ENCODE measurements at places on chromosomes 16 and 17. TPM values are rescaled to one million over a fixed set of nuclear protein-coding genes. Genes with fewer than 3 reads are reported as not detected.

Gene RNPS1
- 394 TPM for total RNA-seq

DNA sequence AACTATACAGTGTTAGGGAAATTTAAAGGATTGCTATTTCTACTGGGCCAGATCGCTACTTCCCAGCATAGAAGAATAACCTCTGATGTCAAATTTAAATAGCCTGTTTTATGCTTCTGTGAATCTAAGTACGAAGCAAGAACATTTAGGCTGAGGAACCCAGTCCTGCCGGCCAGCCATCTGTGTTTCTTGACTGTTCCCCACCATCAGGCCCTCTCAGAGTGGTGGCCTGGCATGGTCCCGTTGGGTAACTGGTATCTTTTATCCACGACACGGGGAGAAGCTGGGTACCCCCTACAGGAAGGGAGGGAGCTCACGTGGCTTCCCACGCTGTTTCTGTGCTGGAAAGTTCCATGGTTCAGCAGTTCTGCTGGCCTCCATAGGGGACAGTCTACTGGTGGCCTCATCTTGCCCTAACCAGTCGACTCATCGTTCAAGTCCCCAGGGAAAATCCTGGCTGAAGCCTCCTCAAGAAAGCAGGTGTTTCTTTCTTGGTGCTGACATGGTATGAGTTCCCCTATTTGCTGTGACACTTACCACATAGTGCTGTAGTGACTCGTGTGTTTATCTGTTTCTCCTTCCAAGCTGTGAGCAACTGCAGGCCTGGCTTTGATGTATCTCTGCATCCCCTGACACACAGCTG lies 201.7 kb upstream of the NLRP1 start:
- no peak for DNase-seq

- DNase-seq: no peak
Measured at GRCh38 chr16:87436225-87437172, 44.4 kb downstream of the MAP1LC3B start.

- DNase-seq: peak; percentile 72
Measured at GRCh38 chr17:673200-673681, 41.4 kb downstream of the VPS53 start.

Gene AXIN2
- total RNA-seq: 35.6 TPM

Gene DUS2
- 26.0 TPM for total RNA-seq
